ENCODE measurements at places on chromosomes 5 and 9.

DNA sequence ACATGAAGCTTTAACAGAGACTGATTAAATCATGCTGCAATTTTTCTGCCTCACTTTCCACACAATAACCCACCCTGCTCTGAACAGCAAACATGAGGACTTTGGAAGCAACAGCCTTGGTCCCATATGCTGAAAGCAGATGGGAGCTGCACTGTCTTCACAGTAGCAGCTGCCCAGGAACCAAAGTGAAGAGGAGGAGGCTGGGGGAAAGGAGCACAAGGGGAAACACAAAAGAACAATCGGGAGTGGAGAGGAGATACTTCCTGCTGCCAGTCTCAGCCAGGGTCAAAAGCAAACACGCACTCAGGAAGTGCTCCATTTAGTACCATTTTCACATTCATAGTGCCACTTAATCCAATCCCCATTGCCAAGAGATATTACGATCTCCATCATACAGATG is 183.3 kb upstream of the PUM3 start:
- no peak for DNase-seq

DNA sequence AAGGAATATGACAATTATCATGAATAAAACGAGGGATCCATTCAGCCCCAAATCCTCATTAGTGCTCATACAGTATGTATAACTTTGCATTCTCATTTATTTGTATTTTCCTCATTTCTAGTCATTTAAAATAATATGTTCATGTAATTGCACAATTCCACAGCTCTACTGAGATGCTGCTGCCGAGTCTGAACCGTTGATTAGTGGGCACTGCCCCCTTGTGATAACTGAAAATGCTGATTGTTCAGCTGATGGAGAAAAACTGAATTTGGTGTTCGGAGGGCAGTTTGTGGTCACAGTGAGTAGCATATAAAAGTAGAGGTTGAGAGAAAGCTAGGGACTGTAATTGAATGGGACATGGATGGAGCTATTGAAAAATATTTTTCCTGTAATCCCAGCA is 12.2 kb upstream of the GPR151 start:
- DNase-seq = no peak

GRCh38 chr9:86637515-86637914 is 283.3 kb upstream of the TUT7 start:
- DNase-seq = no peak

GRCh38 chr5:67081261-67081660 is 115.3 kb downstream of the CD180 start:
- DNase-seq = no peak

DNA sequence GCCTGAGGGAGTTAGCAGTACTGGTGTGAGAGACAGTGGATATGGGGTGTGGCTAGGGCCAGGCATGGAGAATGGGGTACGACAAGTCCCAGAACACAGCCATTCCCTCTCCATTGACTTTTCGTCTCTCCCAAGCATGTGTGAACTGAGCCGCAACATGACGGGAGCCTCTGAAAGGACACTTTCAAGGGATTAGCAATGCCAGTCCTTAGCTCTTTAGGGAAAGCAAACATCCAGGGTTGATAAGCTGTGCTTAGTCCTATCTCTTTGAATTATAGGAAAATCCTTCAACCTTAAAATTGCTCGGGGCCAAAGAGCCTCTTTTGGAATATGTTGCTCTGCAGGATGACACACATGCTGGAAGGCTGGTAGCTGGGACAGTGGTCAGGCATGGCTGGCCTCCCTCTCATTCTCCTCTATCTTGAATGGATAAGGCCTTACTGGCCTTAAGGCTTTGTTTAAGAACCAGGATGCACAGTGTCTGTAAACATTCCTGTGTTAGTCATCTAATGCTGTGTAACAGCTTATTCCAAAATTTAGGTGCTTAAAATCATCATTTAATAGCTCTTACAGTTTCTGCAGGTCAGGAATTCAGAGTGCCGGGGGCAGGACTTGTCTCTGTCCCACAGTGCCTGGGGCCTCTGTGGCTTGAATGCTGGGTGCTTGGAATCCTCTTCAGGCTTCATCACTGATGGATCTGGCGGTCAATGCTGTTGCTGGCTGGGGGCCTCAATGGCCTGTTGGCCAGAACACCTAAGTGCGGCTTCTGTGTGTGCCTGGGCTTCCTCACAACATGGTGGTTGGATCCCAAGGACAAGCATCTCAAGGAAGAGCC is 95.3 kb downstream of the PTTG1 start:
- DNase-seq = no peak

GRCh38 chr5:151490627-151491026 is 43.2 kb downstream of the SLC36A1 start:
- no peak for DNase-seq
